ENCODE measurements at places on chromosomes 7 and 10.
A peak's percentile ranks its signal among the peaks of the same experiment; 100 is the strongest.

DNA sequence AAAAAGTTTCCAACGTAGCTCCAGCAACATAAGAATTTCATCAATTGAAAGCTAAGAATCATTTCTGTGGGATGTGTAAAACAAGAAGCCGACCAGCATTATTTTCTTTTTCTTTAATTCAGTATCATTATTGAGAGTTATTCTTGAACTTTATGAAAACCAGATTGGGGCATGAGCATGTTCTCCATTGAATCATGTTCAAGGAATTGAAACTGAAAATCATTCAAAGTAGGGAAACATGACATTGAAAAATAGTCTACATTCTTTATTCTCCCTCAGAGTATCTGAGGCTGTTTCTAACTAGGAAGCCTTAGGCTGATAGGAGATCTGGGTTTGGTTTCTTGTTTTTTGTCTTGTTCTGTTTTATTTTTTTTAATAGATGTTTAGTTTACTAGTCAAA is 253.7 kb downstream of the DYNC1I1 start:
- no peak for DNase-seq

DNA sequence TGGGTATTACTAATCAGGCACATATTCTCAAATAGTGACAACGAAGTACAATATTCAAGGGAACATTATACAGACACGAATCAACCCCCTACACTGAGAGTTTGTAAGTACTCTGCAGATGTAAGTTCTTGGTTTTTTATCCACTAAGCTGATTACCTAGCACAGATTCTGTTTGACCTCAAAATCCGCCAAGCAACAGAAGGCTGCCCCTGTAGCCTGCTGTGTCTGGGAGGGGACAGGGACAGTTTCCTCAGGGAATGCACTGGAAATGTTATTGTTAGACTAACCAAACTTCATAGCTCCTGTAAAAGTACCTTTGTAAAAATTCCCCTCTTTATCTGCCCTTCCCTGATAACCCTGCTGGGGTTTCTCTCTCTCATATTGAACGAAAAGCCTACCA is 45.2 kb upstream of the ZRANB1 start:
- DNase-seq, result no peak

DNA sequence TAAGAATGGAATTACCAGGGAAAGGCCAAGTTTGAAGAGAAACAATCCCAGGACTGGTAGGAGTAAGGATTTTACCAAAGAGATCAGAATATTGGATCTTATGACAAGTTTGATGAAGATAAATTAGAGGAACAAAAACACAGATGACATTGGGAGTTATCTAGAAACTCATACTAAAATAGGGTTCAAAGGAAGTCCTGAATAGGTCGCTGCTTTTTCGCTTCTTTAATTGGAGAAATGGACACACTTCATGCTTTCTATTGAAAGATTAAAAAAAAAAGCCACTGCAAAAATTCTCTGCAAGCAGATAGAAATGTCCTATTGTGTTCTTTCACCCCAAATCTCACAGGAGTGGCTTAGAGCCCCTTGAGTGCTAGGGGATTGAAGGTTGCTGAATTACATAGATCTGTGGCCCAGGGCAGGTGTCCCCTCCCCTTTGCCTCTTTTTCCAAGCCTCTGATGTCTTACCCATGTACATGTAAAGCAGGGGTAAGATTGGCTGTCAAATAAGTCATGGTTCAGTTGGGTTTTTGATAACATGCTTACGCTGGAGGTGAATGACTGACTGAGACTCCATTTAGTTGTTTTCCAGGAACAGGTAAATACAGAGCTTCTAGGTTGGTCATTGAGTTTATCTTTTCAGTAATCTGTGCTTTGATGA is 152.0 kb downstream of the OR13A1 start:
- no peak for DNase-seq

DNA sequence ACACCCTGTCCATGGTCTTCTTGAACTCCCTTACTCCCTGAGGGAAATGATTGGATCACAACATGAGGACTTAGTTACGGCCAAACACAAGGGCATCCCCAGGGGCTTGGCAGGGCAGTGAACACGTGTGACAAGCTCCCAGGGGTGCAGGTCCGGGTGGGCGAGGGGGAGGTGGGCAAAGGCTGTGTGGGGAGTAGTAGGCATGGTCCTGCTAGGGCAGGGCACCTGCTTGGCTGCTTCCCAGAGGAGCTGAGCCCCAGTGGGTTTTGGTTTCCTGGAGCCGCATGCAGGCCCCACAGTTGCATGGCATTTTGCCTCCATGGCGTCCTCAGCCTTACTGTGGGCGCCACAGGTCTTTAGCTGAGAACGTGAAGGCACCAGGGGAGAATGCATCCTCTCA is 46.6 kb upstream of the ZNF32 start:
- DNase-seq, result no peak

DNA sequence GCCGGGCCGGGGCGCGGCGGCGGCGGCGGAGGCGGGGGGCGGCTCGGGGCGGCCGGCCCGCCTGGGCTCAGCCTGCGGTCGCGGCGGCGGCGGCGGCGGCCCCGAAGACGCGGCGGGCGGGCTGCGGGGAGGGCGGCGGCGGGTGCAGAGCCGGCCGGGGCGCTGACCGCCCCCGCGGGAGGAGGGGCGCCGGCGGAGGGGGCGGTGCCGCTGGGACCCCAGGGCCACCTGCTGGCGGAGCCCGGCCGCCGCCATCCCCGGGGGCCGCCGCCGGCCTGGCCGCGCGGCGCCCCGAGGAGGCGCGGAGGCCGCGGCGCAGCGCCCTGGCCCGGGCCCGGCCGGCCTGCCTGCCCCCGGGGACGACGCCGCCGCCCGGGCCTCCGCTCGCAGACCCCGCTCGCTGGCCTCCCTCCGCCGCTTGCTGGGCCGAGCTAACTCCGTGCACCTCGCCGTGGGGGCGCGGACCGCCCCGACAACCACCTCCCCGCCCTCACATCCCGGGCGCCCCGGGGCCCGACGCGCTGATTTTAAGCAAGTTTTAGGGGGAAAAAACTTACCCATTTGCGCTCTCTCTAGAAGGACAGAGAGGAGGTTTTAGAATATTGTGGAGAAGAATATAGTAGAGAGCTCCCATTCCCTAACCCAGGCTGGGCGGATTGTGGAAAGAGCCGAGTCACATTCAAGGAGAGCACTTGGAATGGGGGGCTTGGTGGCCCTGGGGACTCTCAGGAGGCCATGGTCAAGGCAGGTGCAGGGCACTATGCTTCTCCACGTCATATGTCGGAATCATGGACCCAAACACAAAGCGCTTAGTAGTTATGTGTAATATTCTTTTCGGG is at the start of gene BEND7:
TSS of gene BEND7 (minus strand) at position 140 of the 839 bp plus-strand sequence. CDS start 481 bp downstream, outside the sequence.
- peak; percentile 10 for DNase-seq

- DNase-seq, result no peak
These were observed 42.6 kb upstream of the CC2D2B start for GRCh38 chr10:95864906-95865813.

Measured in NCI-H2171 treated with DMSO at 0.1 percent for 48 hours (cell line).